Activated CD4-positive, alpha-beta T cell treated with anti-CD3 and anti-CD28 coated beads for 24 hours (primary cell): ENCODE measurements at places on chromosomes 5 and 9.

DNA sequence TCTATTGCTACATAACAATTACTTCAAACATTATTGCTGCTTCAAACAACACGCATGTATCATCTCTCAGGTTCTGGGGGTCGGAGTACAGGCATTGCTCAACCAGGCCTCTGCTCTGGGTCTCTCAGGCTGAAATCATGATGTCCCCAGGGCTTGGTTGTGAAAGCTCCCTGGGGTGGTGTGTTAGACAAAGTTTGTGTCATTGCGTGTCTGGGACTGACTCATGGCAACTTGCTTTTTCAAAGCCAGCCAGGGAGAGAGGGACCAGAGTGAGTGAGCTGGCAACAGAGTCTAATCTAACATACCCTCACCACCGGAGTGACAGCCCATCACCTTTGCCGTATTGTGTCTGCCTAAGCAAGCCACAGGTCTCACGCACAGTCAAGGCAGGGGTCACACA is 259.2 kb upstream of the NFIL3 start:
- DNase-seq: no peak

- DNase-seq: no peak
Observed at GRCh38 chr9:15572200-15572770, 19.4 kb downstream of the CCDC171 start.

DNA sequence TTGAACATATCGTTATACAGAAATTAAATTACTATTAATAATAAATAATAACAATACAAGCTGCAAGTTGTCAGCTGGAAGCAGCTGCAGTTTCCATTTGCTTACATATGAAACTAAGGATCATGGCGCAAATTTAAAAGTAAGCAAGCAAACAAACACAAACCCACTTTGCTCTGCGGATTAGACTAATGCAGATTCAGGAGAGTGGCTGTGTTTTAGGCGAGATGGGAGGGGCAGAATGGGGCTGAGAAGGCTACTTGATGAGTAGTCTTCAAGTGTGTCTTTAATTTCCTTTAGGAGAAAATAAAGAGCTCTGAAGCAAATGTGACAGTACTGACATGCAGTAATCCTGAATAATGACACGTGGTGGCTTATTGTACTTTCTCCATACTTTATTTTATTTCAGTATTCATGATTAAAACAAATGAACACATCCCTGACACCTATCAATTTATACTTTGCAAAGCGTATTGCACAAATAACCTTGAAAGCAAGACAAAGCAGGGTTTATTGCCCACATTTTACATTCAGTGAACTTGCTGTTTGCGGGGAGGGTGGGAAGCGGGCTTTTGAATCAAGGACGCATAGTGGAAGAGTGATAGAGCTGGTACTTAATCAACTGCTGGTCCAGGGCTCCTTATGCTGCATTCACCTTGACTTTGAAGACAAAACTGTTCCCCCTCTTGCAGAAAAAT is 221.4 kb upstream of the TRIM32 start:
- no peak for DNase-seq

GRCh38 chr9:35814106-35814840 is 569 bp downstream of the HINT2 start:
- no peak for DNase-seq

- DNase-seq: no peak
Observed at GRCh38 chr5:66882606-66883227, 286.5 kb downstream of the MAST4 start.

DNA sequence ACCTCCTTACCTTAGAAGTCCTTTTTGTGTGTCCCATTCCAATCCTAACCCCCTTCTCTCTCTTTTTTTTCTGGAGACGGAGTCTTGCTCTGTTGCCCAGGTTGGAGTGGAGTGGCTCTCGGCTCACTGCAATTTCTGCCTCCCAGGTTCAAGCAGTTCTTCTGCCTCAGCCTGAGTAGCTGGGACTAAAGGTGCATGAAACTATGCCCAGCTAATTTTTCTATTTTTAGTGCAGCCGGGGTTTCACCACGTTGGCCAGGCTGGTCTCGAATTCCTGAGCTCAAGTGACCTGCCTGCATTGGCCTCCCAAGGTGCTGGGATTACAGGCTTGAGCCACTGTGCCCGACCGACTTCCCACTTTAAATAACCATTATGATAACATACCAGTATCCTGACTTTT is 17.5 kb downstream of the TMEM38B start:
- DNase-seq: no peak

DNA sequence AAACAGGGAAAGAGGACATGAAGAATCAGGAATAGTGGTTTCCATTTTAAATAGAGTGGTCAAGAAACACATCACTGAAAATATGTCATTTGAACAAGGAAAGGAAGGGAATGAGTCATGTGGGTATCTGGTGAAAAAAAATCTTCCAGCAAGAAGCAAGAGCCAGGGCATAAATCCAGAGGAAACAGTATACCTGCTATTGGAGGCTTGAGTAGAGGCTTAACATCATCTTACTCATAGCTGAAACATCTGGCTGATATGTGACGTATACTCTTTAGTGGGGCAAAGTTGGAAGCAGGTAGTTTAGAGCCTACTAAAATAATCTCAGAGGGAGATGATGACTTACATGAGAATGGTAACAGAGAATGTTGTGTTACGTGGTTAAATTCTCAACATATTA is 517.2 kb downstream of the CAAP1 start:
- DNase-seq: no peak

GRCh38 chr5:7425830-7426229 is 29.9 kb downstream of the ADCY2 start:
- no peak for DNase-seq

GRCh38 chr9:1599961-1600360 is 415.2 kb upstream of the SMARCA2 start:
- no peak for DNase-seq

DNA sequence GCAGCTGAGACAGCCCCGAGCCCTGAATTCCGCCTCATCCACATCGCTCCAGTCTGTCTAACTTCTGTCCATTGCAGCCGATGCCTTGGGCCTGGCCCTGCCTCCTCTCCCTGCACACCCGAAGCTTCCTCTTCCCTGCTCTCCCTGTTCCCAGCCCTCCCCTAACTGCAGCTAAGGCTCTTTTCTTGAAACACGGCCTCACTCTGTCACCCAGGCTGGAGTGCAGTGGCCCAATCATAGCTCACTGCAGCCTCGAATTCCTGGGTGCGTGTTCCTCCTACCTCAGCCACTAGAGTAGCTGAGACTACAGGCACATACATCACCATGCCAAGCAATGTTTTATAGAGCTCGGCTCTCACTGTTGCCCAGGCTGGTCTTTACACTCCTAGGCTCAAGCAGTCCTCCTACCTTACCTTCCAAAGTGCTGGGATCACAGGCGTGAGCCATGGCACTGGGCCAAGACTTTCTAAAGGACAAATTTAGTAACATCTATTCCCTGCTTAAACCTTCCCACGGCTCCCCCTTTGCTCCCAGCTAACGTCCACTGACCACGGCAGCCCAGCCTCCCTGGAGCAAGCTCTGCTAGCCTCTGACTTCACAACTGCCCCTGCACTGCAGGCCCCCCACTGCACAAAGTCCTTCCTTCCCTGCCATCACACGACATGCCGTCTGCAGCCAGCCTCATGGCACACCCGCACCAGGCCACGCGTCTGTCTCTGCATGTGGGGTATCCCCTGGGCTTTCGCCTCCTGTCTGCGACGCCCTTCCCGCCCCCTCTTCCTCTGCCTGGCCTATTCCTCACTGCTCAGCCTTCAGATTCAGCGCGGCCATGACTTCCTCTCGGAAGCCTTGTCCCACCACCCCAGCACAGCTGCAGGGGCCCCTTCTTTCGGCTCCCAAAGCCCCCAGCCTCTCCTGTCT is 28.6 kb downstream of the LAMC3 start:
- DNase-seq: no peak

- no peak for DNase-seq
Observed at GRCh38 chr5:139692679-139693308, 44.6 kb downstream of the CXXC5 start.

DNA sequence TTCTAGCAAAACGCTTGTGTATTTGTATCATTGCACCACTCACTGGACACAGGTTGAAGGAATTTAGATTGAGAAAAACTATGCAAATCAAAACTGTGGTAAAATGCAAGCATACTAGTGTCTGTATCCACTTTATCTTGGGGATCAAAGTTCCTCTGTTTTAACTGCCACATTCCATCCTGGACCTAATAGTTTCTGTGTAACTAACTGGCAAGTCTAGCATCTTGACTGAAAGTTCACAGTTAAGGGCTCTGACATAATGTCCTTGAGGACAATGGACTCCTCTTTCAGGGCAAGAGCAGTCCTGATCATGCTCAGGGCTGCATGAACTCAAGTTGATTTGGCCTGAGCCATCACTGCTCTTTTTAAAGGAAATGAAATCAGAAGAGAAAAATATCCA is 30.7 kb downstream of the NFIB start:
- no peak for DNase-seq

GRCh38 chr5:10452768-10453331 is 11.2 kb downstream of the ROPN1L start:
- no peak for DNase-seq

DNA sequence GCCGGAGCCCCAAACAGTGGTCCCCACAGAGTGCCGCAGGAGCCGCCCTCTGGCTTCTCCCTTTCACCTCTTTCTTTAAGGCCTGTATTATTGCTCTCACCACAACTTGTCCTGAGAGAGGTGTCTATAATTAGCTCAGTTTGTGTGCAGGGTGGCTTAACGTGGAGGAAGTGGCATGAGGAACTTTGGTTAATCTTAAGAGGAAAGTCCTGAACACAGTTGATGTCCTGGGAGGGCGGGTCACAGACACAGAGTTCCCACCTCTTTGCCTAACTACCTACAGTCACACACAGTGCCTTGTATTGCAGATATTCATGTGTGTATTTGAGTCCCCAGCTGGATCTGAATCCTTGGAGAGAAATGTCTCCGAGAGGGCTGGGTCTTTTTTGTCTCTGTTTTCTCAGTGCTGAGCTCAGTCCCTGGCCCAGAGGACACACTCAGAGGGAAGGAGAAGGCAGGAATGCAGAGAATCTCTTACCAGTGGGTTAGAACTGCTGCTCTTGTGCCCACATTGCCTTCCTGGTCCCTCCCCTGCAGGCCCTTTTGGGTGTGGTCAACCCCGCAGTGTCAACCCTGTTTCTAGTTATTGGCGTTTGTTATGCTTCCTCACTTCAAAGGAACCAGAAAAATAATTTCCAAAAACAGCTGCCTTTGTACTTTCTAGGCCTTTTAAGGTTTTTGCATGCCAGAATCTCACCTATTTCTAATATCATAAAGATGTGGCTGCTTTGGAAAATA is 392.5 kb downstream of the KDM4C start:
- DNase-seq: no peak

DNA sequence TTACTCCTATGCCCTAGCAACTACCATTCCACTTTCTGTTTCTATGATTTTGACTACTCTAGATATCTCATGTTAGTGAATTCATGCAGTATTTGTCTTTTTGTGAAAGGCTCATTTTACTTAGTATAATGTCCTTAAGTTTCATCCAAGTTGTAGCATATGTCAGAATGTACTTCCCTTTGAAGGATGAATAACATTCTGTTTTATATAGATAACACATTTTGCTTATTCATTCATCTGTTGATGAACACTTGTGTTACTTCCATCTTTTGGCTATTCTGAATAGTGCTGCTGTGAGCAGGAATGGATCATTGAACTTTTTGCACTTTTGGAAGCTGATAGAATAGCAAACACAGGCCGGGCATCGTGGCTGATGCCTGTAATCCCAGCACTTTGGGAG is 140.2 kb upstream of the MYO10 start:
- DNase-seq: no peak

DNA sequence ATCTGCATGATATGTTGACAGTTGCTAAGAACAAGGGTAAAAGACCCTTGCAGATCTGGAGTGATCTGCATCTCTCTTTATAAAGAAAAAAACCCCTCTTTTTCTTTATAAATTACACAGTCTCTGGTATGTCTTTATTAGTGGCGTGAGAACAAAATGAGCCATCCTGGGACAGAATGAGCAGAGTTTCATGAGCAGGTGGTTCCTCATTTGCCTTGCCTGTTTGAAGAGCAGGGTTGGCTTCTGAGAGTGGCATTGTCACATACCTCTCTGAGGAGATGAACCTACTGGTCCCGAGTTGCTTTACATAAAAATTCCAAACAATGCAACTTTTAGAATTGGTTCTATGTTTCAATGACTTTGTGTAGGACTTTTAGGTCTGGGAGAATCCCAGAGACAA is 94.3 kb downstream of the INSYN2B start:
- no peak for DNase-seq

GRCh38 chr5:158606233-158606632 is 493.5 kb downstream of the EBF1 start:
- DNase-seq: no peak

- DNase-seq: no peak
Observed at GRCh38 chr5:72380492-72381274, 60.5 kb downstream of the PTCD2 start.

- DNase-seq: no peak
Observed at GRCh38 chr5:149344151-149344550, 1.1 kb upstream of the GRPEL2 start.

DNA sequence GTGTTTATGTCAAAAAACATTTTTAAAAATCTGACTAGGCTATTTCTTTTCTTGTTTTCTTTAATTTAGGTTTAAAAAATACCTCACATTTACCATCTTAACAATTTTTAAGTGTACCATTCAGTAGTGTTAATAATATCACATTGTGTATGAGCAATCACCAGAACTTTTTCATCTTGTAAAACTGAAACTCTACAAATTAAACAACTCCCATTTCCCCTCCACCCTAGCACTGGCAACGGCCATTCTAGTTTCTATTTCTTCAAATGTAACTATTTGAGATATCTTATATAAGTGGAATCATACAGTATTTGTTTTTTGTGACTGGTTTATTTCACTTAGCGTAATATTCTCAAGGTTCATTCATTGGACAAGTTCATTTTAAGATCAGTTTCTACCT is 27.7 kb downstream of the PLCXD3 start:
- DNase-seq: no peak

- DNase-seq: no peak
Observed at GRCh38 chr5:119070578-119070827, 384 bp upstream of the DMXL1 start.

DNA sequence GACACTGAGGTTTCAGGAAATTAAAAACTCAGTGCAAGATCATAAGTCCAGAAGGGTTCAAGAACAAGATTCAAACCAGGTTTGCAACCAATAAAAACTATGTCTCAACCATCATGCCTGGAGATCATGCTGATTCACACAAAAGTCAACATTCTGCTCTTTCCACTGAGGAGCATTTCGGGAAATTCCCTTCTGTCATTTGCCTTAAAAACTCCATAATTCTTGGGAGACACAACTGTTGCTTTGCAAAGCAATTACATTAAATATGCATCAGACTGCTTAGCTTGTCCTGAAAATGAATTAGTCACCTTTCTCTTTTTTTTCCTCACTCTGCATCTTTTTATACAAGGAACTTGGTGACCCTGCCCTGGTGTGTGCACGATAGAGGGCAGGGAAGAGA is 275.9 kb upstream of the ZNF462 start:
- DNase-seq: no peak

DNA sequence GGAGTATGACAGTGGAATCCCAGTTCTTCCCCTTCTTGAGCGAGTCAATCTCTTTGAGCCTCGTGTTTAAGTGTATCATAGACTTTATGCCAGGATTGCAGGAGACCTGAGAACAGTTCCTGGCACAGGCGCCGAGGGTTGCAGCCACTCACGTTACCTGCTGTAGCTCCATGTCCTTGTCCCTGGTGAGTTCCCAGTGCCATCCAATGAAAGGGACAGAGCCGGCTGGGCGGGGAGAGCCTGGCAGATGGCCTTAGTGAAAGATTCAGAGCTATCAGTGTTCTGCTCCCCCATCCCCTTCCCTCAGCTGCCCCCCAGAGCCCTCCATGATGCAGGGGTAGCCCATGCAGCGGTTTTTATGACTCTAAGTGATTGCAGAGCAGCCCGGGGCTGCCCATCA is 554.0 kb downstream of the BNC2 start:
- no peak for DNase-seq

- DNase-seq: no peak
Observed at GRCh38 chr5:35884191-35884769, 27.6 kb downstream of the IL7R start.
